Activated T-cell treated with anti-CD3 and anti-CD28 coated beads, Interleukin-2, amount 50 U/mL, for 4 hours (primary cell): ENCODE measurements at places on chromosomes 3 and 15. TPM values are rescaled to one million over a fixed set of nuclear protein-coding genes. Genes with fewer than 3 reads are reported as not detected.

DNA sequence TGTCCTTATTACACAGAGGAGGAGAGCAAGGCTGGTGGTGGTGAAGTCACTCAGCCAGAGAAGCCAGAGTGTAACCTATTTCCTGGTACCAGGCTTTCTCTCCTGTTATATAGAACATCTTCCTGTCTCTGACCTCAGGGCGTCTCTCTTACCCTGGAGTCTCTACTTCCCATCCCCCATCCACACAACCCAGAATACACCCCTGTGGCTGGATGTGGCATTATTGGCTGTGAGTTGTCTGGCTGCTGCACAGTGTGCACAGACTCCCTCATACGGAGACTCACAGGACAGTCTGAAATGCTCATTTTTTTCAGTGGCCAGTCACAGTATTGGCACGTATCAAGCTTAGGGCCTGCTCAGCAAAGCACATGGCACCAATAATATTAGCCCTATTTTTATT, 8.6 kb downstream of the PODXL2 start:
- DNase-seq = no peak

GRCh38 chr15:90463381-90463780, 66.3 kb upstream of the CRTC3 start:
- no peak for DNase-seq

Gene GXYLT2
- total RNA-seq = not detected

DNA sequence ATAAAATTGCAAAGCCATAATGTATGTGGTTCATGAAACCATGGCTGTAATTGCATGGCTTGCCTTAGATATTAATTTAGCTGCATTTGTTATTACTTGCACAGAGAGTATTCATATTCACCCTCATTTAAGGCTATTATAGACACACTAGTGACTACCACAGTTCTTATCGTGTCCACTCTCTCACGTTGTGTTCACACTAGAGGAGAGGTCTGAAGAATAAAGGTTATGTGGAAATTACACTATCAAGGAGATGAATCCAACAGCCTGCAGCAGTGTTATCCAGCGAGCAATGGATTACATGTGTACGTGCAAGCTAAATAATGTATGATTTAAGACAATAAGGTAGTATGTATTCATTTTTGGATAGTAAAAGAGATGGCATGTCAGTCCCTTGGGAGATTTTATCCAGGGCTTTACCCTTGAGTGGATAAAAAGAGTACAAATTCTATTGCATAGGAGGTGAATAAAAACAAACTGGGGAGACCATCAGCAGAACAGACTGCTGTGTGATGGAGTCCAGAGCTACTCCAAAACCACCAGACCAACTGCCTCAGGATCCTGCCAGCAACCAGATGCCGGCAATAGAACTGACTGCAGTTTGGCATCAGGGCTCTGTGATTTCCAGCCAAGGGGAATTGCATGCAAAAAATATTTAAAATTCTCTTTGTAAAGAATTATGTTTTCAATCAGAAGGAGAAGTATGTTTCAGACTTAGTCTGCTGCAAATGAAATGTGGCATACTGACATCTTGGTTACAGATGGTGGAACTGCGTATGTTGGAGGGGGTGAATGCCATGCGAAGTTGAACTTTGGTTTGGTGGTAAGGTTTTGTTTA, 146.6 kb downstream of the RBMS3 start:
- DNase-seq = no peak
